ENCODE measurements at places on chromosomes 11 and 22.

DNA sequence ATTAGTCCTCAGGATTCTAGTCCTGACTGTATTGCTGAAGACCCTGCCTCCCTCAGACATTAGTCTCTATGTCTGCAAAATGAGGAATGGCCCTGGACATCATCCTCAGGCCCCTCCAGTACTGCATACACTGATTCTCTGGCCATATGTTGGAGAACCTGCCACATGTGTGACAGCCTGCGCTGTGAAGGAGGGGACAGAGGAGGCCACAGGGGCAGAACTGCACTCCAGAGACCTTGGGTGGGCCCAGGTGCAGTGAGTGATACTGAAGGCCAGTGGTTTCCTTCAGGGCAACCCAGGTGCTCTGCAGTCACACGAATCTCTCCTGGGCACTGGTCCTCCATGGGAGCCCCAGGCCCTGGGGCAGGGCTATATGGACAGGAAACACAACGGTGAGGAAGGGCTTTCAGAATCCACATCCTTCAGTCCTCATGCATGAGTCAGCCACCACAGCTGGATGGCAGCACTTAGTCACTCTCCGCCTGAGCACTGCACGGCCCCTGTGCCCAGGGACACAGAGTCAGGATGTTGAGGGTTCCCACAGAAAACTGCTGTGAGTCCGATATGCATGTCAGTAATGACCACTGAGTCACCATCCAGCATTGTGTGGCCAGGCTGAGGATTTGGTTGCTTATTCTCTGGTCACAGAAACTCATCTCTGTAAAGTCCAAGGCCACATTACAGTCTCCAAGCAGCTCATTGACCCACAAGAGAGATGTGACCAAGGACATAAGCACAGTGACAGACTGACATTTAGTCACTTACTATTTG lies 39.7 kb downstream of the ME3 start:
- no peak for DNase-seq

- no peak for DNase-seq
Observed at GRCh38 chr11:58497951-58498350, 10.0 kb downstream of the OR5B21 start.

GRCh38 chr11:75800728-75801361 lies 14.2 kb upstream of the UVRAG start:
- no peak for DNase-seq

GRCh38 chr22:25395468-25395867 lies 169.0 kb upstream of the GRK3 start:
- DNase-seq = no peak

- no peak for DNase-seq
Observed at GRCh38 chr11:35641171-35641897, 21.2 kb upstream of the TRIM44 start.

- no peak for DNase-seq
Observed at GRCh38 chr22:37171662-37172061, 16.4 kb downstream of the C1QTNF6 start.

- no peak for DNase-seq
Observed at GRCh38 chr11:702462-703461, 3.3 kb upstream of the EPS8L2 start.

DNA sequence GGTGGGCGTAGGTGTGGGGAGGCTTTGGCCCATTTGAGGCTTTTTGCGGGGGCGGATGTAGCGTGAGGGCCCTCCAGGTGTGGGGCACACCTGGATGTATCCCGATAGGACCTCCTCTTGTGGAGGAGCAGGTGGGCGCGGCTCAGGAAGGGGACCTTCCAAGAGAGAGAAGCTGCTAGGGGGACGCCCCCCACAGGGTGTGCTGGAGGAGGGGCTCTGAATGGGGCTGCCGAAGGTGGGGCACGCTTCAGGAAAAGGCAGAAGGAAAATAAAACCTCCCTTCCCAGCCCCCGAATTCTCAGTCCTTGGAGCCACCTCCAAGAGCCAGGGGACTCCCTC lies 621 bp downstream of the SGSM1 start:
- DNase-seq = no peak

GRCh38 chr22:42275970-42276369 lies 5.5 kb upstream of the TCF20 start:
- DNase-seq = no peak
